ENCODE measurements at places on chromosomes 5 and 9.

DNA sequence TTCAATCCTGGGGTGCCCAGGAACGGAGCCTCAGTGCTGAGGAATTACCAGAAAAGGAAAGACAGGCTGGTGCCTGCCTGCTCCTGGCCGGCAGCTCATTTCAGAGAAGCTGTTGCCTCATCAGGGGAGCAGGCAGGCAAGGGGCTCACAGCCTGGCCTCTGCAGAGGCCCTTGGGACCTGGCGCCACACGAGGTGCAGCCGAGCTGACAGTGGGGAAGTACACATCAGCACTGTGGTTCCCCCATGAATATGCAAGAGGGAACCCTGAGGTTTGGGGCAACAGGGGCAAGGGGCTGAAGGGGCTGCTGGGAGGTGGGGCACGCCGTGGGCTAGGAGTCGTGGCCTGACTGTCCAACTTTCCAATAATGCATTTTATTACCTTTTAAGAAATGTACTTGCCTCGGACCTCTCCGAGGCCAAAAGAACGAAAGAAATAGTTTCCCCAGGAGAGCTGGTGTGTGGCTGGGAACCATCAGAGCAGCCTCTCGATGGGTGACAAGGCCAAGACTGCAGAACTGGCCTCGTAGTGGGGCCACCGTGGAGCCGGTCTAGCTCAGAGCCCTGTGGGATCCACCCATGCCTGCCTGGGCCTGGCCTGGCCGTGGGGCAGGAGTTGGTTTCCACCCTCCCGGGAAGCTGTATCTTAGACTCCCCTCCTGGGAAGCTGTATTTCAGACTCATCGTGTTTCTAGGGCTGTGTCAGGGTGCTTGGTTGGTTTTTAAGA is 198.6 kb downstream of the PAX5 start:
- no peak for DNase-seq

- DNase-seq, result no peak
Observed at GRCh38 chr5:58985311-58985710, 402.4 kb downstream of the RAB3C start.

DNA sequence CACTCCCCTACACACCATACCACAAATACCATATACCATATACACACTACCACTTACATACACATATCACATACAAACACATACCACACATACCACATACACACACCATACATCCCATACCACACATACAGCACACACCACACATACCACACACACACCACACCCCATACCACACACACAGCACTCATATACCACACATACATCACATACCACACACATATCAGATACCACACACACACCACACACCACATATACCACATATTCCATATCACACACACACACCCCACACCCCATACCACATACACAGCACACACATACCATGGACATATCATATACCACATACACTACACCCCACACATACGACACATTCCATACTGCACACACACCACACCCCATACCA is 276.6 kb downstream of the GADD45G start:
- no peak for DNase-seq

GRCh38 chr5:36744773-36745589 is 131.6 kb upstream of the NIPBL start:
- DNase-seq, result no peak

GRCh38 chr5:95916687-95917085 is 45.0 kb downstream of the ELL2 start:
- no peak for DNase-seq

DNA sequence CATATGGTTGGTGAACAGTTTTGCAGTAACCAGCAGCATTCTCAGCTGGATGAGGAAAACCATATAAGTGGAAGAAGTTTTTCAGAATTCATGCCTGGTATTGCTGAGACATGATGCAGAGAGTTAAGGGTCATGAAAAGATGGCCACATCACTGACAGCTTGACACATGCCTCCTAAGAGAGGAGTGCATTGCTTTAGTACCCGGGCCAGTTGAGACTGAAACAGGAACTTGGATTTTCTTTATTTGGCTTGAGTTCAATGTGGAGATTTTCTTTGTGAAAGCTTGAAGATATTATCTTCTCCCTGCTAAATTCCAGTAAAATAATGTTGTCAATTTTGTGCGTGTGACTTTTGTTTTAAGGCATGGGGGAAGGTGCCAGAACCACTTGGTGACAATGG is 35.8 kb downstream of the HACD4 start:
- no peak for DNase-seq

DNA sequence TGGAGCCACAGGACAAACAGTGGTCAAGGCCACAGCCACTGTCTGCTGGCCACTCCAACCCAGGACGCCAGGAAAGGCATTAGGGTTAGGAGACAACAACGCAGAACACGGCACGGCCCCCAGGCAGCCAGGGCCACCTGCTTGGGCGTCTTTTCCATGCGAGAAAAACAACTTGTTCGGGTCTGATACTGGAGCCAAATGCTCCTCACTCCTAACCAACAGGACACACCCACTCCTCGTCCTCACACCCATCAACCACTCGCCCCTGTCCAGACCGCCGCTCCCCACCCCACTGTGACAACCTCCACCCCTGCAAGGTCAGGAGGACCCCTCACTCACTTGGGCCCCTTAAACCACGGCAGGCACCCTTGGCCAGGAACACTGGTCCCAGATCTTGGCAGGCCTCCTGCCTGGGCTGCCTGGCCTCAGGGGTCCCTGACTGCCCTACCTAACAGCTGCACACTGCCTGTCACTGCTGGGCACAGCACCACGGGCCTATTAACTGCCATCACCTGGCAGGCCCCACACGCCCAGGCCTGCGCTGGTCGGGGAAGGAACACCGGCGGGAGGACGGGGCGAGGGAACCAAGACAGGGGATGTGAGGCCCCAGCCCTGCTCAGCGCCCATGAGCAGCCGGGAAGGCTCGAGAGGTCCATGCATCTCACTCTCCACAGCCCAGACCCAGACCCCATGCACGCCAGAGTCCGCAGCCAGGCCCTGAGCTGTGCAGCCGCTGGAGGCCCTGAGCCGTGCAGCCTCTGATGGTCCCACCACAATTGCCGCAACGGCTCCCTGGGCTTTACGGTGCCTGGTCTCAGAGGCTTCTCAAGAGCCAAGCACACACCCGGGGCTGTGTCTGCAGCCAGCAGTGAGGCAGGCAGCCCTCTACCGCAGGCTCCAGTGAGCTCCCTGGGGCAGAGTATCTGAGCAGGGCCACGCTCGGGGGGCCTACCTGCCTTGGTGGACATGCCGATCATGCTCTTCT is 13.8 kb downstream of the CLPTM1L start:
- DNase-seq, result no peak

- DNase-seq, result no peak
Observed at GRCh38 chr5:58459146-58460001, 512 bp downstream of the PLK2 start.

- DNase-seq, result no peak
Observed at GRCh38 chr9:94645901-94646300, 6.6 kb upstream of the FBP1 start.

- DNase-seq, result no peak
Observed at GRCh38 chr9:81211741-81212140, 477.6 kb downstream of the TLE1 start.
